ENCODE measurements at places on chromosomes 5 and 9.

- H3K4me1 ChIP-seq = no peaks in the 10 kb centered on the region
- no peak overlapping the region for H3K27ac ChIP-seq
- H3K36me3 ChIP-seq = no peaks in the 10 kb centered on the region
- DNase-seq = no peak
Measured at GRCh38 chr5:54165687-54166086, 144.7 kb downstream of the ARL15 start.

DNA sequence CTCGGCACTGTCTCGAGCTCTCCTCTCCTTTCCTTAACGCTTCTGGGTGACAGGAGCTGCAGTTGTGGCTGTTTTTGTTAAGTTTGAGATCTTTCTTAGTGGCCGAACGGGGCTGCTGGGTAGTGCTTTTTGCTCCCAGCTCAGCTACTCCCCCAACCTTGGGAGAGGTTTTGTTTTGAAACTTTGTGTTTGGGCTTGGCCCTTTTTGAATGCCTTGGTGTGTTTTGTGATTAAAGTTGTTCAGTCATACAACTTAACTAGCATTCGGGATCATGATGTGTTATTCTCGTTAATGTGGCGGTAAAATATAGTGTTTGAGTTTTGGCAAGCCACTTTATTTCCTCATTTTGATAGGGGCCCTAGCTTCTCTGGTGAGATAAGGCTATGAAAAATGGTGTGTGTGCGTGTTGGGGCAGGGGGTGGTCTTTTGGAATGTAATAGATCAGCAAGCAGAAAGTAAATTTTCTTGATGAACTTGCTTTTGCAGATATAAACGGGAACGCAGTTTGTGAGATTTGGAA, 1.1 kb downstream of the KDM3B start:
- no peaks in the 10 kb centered on the region for H3K27me3 ChIP-seq
- H3K4me3 ChIP-seq = peak overlapping the region; percentile 88
- H3K4me1 ChIP-seq = peaks cover 1% of the 10 kb centered on the region
- DNase-seq = no peak
- peaks cover 11% of the 10 kb centered on the region for H3K36me3 ChIP-seq

GRCh38 chr5:31153521-31153920, 40.0 kb upstream of the CDH6 start:
- H3K27ac ChIP-seq = no peak overlapping the region
- H3K36me3 ChIP-seq = no peaks in the 10 kb centered on the region
- H3K4me3 ChIP-seq = no peak overlapping the region
- H3K4me1 ChIP-seq = no peaks in the 10 kb centered on the region

DNA sequence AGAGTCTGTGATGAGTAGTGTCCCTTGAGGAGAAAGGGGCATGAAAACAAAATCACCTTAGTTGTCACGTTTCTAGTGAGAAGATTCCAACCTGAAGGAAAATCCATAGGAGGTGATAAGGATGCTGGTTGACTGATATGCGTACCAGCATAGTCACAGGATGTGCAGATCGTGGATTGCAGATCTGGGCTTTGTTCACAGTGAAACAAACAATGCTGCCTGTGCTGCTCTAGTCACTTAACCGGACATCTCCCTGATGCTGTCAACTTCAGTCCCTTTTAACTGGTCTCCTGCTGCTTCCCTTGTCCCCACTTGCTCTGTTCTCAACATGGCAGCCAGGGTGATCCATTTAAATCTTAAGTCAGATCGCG, 89.7 kb downstream of the IQGAP2 start:
- no peaks in the 10 kb centered on the region for H3K4me1 ChIP-seq
- no peak overlapping the region for H3K27ac ChIP-seq
- no peak for DNase-seq
- H3K36me3 ChIP-seq = no peaks in the 10 kb centered on the region
- no peak overlapping the region for H3K4me3 ChIP-seq

GRCh38 chr5:32711362-32711680, 200 bp downstream of the NPR3 start:
- H3K27ac ChIP-seq = no peak overlapping the region
- H3K27me3 ChIP-seq = peaks cover 24% of the 10 kb centered on the region
- no peaks in the 10 kb centered on the region for H3K36me3 ChIP-seq
- H3K4me1 ChIP-seq = peaks cover 41% of the 10 kb centered on the region

GRCh38 chr5:133052317-133053175, 733 bp downstream of the HSPA4 start:
- H3K27me3 ChIP-seq = no peaks in the 10 kb centered on the region
- peaks cover 8% of the 10 kb centered on the region for H3K36me3 ChIP-seq
- H3K4me1 ChIP-seq = peaks cover 8% of the 10 kb centered on the region
- H3K4me3 ChIP-seq = peak overlapping the region; percentile 91
- DNase-seq = peak; percentile 76

GRCh38 chr5:1961952-1962595, 79.3 kb upstream of the IRX4 start:
- no peaks in the 10 kb centered on the region for H3K4me1 ChIP-seq
- H3K27ac ChIP-seq = no peak overlapping the region
- DNase-seq = no peak
- peaks cover 16% of the 10 kb centered on the region for H3K27me3 ChIP-seq

DNA sequence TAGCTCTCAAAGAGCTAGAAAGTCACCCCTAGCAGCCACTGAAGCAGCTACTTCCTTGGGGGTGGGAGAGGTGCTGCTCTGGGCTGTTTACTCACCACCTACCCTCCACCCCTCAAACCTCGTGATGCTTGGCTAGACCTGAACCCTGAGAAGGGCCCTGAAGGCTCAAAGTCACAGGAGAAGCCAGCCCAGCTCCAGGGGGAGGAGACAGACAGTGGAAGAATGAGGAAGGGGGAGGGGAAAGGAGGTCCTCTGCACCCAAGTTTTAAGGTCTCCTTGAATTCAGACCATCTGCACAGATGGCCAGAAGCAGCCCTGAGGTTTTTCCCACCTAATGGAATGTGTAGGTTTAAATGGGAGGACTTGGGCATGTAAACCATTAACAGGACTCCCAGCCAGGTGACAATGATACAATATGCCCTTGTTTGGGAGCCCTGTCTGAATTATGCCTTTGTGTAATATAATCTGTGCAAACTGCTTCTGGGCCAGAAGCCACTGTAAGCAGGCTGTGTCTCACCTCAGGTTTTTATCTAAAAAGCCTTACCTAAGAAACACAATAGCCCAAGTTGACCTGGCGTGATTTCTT, 180.5 kb downstream of the PIK3R1 start:
- peak overlapping the region; percentile 7 for H3K27ac ChIP-seq
- no peak overlapping the region for H3K4me3 ChIP-seq
- DNase-seq = no peak
- no peaks in the 10 kb centered on the region for H3K36me3 ChIP-seq

DNA sequence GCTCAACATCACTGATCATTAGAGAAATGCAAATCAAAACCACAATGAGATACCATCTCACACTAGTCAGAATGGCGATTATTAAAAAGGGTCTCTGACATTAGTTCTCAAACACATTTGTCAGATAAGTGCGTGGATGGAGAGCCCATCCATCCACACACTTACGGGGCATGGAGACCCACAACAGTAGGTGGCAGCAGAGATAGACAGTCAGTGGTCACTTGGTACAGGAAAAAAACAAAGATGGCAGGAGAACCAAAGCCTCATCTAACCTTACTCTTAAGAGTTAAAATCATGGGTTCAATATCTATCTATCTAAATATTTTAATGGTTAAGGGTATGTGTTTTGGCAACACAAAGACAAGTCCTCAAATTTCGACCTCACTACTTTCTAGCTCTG, 1378.7 kb upstream of the C9orf72 start:
- H3K4me1 ChIP-seq = peaks cover 1% of the 10 kb centered on the region
- DNase-seq = peak; percentile 9
- H3K4me3 ChIP-seq = no peak overlapping the region
- no peaks in the 10 kb centered on the region for H3K27me3 ChIP-seq

GRCh38 chr9:114677418-114677817, 4.6 kb downstream of the TEX48 start:
- peak; percentile 100 for DNase-seq
- peaks cover 5% of the 10 kb centered on the region for H3K4me1 ChIP-seq
- peak overlapping the region; percentile 91 for H3K27ac ChIP-seq
- no peaks in the 10 kb centered on the region for H3K36me3 ChIP-seq
- peak overlapping the region; percentile 25 for H3K4me3 ChIP-seq

DNA sequence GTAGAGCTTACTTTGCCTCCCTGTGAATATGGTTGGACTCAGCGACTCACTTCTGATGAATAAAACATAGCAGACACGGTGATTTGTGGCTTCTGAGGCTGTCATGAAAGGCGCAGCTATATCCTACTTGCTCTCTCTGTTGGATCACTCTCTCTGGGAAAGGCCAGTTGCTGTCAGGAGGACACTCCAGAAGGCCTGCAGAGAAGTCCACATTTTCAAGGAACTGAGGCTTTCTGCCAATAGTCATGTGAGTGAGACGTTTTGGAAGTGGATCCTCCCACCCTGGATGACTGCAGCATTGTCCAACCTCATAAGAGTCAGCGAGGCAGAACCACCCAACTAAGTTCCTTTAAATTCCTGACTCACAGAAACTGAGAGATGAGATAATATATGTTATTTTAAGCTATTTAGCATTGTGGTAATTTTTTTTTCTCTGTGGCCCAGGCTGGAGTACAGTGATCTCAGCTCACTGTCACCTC, 156.0 kb upstream of the MAST4 start:
- H3K36me3 ChIP-seq = no peaks in the 10 kb centered on the region
- peak; percentile 37 for DNase-seq
- H3K4me1 ChIP-seq = no peaks in the 10 kb centered on the region
- no peaks in the 10 kb centered on the region for H3K27me3 ChIP-seq

DNA sequence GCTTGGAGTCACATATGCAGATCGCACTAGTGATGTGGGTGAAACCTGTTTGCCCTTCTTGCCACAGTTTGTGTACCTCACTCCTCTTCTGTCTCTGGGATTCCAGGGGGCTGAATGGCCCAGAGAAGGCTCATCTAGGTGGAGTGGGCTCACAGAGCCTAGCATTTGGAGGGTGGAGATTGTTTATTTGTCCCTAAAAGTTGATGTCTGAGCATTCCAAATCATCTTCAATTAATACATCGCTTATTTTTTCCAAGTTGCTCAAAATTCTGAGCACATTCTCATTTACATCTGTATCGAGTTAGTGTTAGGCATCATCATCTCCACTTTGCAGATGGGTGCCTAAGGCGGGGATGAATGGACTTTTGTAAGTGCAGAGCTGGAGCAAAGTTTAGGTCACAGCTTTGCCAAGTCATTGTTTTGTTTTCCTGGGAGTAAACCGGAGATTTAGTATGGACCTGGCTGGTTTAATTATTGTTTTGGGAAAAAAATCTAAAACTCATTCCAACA, 2.0 kb downstream of the ABL1 start:
- H3K27ac ChIP-seq = peak overlapping the region; percentile 19
- peak overlapping the region; percentile 91 for H3K4me3 ChIP-seq
- DNase-seq = peak; percentile 36
- no peaks in the 10 kb centered on the region for H3K36me3 ChIP-seq
- no peaks in the 10 kb centered on the region for H3K27me3 ChIP-seq

DNA sequence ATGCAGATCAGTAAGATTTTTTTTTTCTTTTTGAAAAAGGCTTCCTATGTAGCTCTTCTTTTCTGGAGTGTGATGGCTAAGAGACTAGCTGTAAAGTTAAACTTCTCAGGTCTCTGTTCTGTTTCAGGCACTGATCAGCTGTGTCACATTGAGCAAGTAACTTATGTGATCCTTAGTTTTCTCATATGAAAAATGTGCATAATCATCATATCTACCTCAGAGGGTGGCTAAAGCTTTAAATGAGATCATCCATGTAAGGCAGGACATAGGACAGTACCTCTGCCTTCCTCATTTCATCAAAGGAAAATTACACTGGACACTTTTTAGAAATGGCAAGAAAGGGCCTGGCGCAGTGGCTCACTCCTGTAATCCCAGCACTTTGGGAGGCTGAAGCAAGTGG, 235.9 kb upstream of the TYRP1 start:
- no peaks in the 10 kb centered on the region for H3K27me3 ChIP-seq
- no peak for DNase-seq
- H3K4me3 ChIP-seq = no peak overlapping the region

DNA sequence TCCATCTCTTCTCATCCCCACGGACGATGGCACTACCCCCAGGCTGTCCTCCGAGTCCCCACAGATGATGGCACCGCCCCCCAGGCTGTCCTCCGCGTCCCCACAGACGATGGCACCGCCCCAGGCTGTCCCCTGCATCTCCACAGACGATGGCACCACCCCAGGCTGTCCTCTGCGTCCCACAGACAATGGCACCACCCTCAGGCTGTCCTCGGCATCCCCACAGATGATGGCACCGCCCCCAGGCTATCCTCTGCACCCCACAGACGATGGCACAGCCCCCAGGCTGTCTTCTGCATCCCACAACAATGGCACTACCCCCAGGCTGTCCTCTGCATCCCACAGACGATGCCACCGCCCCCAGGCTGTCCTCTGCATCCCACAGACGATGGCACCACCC, 57.4 kb upstream of the PTCH1 start:
- H3K27me3 ChIP-seq = peaks cover 57% of the 10 kb centered on the region
- H3K4me1 ChIP-seq = peaks cover 9% of the 10 kb centered on the region
- DNase-seq = no peak
- no peak overlapping the region for H3K27ac ChIP-seq
- H3K36me3 ChIP-seq = no peaks in the 10 kb centered on the region
- H3K4me3 ChIP-seq = no peak overlapping the region

- H3K27me3 ChIP-seq = peaks cover 96% of the 10 kb centered on the region
- peaks cover 18% of the 10 kb centered on the region for H3K4me1 ChIP-seq
- H3K36me3 ChIP-seq = no peaks in the 10 kb centered on the region
- H3K4me3 ChIP-seq = no peak overlapping the region
- DNase-seq = no peak
Measured at GRCh38 chr9:132167192-132167591, 5.3 kb downstream of the NTNG2 start.

GRCh38 chr5:170135796-170136490, 30.2 kb downstream of the FOXI1 start:
- no peak overlapping the region for H3K4me3 ChIP-seq
- DNase-seq = no peak
- H3K4me1 ChIP-seq = no peaks in the 10 kb centered on the region
- H3K27ac ChIP-seq = no peak overlapping the region

DNA sequence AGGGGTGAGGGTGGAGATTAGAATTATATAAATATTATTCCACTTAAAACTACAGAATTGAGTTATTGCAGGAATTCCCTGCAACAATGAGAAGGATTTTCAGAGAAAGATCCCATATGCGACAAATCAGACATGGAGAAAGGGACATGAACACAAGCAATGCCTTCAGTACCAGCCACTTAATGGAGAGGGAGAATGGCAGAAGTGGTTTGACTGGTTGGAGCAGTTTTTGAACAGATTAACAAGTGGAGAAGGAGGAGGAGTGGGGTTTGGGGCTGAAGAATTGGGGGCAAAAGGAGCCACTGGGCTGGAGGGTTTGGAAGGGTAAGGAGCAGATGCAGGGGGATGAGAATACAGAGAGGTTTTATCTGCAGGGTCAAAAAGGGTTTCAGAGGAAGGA, 620.9 kb upstream of the PTPRD start:
- H3K27me3 ChIP-seq = no peaks in the 10 kb centered on the region
- no peaks in the 10 kb centered on the region for H3K4me1 ChIP-seq
- no peak overlapping the region for H3K4me3 ChIP-seq
- H3K36me3 ChIP-seq = no peaks in the 10 kb centered on the region
- DNase-seq = no peak

DNA sequence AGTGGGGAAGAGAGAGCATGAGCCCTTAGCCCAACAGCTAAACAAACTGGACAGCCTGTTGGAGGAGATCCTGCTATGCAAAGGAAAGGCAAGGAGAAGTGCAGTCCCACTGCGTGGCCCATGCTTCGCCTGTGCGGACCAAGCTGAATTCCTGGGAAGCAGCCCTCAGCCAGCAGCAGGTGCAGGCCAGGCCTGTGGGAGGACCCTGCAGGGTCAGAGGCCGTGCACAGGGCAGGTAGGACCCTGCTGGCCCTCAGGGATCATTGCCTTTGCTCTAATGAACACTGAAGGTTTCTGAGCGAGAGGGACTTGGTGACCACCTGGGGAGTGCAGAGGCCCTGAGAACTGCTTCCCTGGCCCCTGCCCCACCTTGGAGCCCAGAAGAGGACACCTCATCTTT, 6.0 kb upstream of the SLC6A19 start:
- H3K27me3 ChIP-seq = peaks cover 67% of the 10 kb centered on the region
- no peaks in the 10 kb centered on the region for H3K4me1 ChIP-seq
- DNase-seq = no peak
- H3K4me3 ChIP-seq = no peak overlapping the region
- no peak overlapping the region for H3K27ac ChIP-seq
